Left lobe of liver (tissue), 2 donors: ENCODE measurements at places on chromosomes 6 and 20. TPM values are rescaled to one million over a fixed set of nuclear protein-coding genes. Genes with fewer than 3 reads are reported as not detected.

PRDM13 gene
- not detected for total RNA-seq

GSTA1 gene
- total RNA-seq = 811 TPM

PDYN gene
- total RNA-seq = not detected

FAM83C gene
- total RNA-seq = not detected

SNX21 gene
- total RNA-seq = 7.9 TPM

CBLN4 gene
- not detected for total RNA-seq

HS3ST5 gene
- not detected for total RNA-seq

MYCT1 gene
- 3.3 TPM for total RNA-seq

SLC17A1 gene
- total RNA-seq = 8.7 TPM

GMPR gene
- 4.3 TPM for total RNA-seq

GRCh38 chr20:19540392-19540791 is 217.7 kb upstream of the RIN2 start:
- no peak for DNase-seq

- peak; percentile 58 for DNase-seq
Measured at GRCh38 chr6:63573899-63574553, 1.7 kb downstream of the LOC128125822 start.

GRCh38 chr20:15992564-15992963 is 580.7 kb downstream of the KIF16B start:
- no peak for DNase-seq

GRCh38 chr6:125528621-125529041 is 220.8 kb upstream of the HEY2 start:
- DNase-seq = no peak

DNA sequence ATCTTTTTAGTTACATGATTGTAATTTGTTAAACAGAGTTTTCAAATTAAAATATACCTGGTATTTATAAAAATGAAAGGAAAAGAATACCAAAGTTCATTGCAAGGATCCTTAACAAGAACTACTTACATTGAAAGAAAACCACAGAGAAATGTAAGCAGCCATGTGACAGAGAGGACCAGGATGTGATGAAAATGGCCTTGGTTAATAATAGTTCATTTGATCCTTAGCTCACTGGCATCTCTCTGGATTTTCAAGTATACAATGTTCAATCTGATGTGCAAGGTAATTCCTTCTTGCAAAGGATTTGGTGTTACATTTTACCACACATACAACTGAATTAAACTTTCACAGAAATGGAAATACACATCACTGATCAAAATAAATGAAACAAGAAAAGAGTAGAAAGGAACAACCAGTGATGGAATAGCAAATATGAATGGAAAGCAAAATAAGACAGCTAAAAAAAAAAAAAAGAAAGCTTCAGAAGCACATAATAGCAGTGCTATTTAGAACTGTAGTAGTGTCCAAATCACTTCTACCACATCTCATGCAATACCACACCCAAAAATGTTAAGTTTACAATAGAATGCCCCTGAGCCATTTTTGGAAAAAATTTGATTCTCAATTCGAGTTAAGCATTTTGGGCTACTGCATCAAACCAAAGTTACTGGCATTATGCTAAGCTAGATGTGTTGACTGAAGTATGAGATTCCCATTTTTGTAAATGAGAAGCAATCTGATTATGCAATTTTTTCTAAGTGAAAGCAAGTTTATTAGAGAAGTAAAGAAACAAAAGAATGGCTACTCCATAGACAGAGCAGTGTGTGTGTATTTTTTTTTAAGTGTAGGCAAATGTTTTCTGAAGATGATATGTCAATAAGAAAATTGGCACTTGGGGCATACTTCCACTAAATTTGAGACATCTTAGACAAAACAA is 22.6 kb upstream of the HLA-A start:
- no peak for DNase-seq

GRCh38 chr6:10395704-10396546 is 18.9 kb downstream of the TFAP2A start:
- no peak for DNase-seq

GRCh38 chr20:17666481-17666880 is 15.6 kb downstream of the RRBP1 start:
- DNase-seq = no peak

GRCh38 chr20:60095456-60095855 is 137.2 kb downstream of the CDH26 start:
- no peak for DNase-seq

- no peak for DNase-seq
Measured at GRCh38 chr6:139778106-139778505, 403.7 kb upstream of the CITED2 start.

DNA sequence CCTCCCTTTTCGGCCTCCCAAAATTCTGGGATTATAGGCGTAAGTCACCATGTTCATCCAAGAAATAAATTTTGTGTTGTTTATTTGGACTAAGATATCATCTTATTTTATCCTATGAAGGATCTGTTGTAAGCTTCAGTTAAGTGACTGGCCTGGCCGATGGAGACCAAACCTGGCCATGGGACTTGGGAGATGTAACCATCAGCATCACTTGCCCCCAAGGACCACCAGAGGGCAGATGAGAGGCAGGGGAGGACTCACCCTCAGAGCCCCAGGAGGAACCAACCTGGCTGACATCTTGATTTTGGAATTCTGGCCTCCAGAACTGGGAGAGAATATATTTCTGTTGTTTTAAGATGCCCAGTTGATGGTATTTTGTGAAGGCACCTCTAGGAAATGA is 266.7 kb downstream of the CDH26 start:
- DNase-seq = no peak

DNA sequence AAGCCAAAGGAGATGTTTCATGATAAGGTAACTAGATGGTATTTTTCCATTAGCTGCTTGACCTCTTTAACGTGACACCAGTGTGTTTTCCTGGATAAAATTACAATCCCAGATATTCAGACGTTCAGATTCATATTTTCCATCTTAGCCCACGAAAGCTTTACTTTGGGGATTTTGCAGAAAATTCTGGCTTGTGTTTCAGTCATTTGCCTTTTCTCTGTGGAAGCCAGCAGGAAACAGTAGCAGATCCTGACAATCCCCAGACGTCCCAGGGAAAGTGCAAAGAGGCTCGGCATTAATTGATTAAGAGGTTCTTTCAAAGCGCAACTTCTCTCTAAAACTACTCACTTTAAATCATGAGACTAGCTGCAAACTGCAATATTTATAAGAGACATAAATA is 243.6 kb downstream of the UST start:
- DNase-seq = no peak

- no peak for DNase-seq
Measured at GRCh38 chr6:18753076-18753475, 365.9 kb downstream of the RNF144B start.

DNA sequence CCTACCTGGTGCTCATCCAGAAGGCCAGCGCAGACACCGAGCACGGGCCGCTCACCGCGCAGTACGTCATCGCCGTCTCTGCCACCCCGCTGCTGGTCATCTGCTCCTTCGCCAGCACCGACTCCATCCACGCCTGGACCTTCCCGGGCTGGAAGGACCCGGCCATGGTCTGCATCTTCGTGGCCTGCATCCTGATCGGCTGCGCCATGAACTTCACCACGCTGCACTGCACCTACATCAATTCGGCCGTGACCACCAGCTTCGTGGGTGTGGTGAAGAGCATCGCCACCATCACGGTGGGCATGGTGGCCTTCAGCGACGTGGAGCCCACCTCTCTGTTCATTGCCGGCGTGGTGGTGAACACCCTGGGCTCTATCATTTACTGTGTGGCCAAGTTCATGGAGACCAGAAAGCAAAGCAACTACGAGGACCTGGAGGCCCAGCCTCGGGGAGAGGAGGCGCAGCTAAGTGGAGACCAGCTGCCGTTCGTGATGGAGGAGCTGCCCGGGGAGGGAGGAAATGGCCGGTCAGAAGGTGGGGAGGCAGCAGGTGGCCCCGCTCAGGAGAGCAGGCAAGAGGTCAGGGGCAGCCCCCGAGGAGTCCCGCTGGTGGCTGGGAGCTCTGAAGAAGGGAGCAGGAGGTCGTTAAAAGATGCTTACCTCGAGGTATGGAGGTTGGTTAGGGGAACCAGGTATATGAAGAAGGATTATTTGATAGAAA is 2.0 kb downstream of the SLC35D3 start:
- DNase-seq = no peak

DNA sequence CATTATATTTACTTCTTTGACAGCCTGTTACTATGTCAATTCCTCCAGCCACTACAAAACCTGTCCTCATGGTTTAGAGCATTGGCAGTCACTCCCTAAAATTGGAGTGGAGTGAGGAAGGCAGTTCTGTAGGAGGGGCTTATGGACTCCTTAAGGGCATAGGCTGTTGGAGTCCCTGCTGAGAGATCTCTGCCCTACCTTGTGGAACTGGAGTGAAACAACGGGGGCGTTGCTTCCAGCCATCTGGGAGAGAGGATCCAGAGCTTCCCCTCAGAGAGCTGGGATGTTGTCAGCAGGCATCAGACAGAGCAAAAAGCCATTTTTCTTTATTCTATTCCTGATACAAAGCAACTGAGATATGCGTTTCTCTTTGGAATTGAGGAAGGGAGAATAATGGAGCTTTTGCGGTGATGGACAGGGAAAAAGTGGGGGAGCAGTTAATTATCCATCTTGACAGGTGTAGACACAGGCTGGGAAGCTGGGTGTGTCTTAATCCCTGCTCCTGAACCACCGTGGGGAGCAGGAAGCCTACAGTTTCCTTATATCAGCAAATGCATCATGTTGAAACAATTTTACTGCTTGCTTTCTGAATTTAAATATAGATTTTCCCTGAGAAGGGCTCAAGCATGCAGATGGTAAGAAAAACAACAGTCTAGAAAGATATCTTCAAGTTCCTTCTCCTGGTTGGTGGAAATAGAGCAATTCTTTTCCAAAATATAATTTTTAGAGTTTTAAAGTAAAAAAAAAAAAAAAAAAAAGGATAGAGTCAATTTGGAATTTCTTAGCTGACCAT is 402.5 kb downstream of the PLCB1 start:
- DNase-seq = no peak

DNA sequence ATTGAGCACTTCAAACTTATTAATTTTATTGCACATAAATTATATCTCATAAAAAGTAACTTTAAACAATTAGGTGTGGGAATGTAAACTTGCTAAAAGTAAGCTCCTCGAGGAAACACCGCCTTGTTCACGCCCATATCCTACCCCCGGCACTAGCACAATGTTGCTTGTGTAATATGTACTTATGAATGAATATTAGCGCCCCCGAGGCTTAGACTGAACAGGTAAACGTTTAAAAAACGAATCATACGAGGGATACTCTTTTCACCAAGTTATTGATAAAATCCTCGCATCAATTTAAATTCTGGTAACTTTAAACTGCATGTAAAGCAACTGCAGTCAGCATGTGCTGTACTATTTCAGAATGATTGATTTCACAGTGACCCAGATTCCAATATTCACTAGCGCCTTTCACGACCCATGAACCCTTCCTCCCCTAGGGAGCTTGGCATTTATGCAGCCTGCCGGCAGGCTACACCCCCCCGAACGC is 637 bp downstream of the TFB1M start:
- no peak for DNase-seq

GRCh38 chr20:46963196-46963529 is 68.5 kb downstream of the EYA2 start:
- DNase-seq = no peak

DNA sequence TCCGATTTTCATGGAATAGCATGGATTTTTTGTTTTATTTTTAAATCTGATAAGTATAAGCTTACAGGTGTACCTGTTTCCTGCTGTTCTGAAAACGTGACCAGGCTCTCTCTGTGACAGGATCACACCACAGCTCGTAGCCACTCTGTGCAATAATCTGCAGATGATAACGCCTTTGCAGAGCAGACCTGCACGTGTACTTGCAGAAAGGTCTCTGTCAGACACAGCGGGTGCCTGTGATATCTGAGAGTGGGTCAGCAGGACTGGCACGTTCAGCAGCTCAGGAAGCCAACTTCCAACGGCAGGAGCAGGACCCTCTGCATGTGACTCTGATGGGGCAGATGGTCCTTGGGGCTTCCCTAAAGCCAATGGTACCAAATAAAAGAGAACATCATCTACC is 68.6 kb upstream of the HDDC2 start:
- no peak for DNase-seq

DNA sequence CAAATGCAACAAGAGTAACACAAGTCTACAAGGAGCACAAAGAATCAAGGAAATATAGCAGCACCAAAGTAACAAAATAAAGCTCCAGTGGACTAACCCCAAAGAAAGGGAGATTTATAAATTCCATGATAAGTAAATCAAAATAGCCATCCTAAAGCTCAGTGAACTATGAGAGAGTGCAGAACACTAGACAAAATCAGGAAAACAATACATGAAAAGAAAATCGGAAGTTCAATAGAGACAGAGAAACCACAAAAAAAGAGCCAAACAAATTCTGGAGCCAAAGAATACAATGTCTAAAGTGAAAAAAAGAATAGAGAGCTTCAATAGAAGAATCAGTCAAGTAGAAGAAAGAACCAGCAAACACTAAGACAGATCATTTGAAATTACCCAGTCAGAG is 247.3 kb upstream of the TENT5A start:
- no peak for DNase-seq

DNA sequence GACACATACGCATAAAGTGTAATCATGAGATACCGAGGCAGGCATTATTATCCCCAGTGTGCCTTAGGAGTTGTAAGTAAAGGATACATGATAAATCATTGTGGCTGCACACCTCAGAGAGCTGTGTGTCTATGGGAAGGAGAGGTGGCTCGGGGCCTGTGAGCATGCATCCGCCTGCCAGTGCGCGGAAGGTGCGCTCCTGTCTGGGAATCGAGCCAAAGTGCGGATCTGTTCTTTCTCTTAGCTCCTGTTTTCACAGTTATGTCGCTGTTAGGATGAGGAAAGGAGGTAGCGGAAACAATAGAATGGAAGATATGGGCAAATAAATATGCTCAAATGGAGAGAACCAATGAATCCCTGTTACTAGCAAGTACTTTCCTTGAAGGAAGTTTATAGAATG is 98.0 kb downstream of the ANKRD6 start:
- DNase-seq = no peak

- DNase-seq = no peak
Measured at GRCh38 chr6:106474466-106474865, 113.9 kb downstream of the CRYBG1 start.

DNA sequence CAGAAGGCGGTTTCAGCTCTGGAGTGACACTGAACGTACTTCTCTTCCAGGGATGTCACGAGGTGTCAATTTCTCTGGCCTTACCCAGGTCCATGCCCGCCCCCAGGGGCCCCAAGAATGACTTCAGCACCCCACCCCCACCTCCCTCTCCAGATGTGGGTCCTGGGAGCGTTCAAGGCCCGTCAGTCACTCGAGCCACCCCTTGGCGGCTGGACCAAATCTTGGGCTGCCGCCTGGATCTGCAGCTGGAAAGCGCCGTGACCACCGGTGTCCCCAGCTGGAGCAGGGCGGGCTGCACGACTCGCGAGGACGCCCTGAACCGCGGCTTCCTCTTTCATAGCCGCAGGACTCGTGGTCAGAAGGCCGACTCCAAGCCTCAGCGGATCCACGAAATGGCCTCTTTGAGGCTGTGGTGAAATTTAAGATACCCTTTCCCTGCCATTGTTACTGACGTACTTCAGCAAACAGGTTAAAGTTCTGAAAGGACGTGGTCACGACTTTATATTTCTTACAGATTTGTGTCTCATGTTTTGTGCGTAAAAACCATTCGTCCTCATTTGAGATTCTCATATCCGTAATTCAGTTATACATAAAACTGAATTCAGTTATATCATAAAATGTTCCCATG is 29.3 kb downstream of the TRIM38 start:
- peak; percentile 75 for DNase-seq
